ENCODE measurements at places on chromosomes 11 and 22.

GRCh38 chr11:82906236-82906635 lies 4.7 kb downstream of the DDIAS start:
- DNase-seq, result no peak

GRCh38 chr22:38696606-38697424 lies 3.9 kb downstream of the JOSD1 start:
- DNase-seq, result no peak

DNA sequence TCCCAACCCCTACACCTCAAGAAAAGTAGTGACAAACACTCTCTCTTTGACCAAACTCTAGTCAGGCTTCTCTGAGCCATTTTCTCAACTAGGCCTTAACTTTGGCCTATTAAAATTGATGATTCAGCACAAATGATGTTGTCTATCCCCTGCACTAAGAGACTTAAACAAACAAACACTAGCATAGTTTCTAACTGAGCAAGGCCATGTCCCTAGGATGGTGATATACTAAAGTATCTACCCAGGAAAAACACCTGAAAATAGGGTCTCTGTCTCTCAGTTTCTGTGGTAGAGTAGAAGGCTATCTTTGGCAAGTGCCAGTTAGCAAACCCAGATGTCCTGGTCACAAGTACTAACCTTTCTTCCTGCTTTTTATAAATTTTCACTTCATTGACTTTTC lies 219.7 kb upstream of the ANO3 start:
- DNase-seq, result no peak

GRCh38 chr11:43788421-43788820 lies 92.2 kb upstream of the ALKBH3 start:
- no peak for DNase-seq

- DNase-seq, result peak; percentile 55
Measured at GRCh38 chr11:111586388-111586831, 15.8 kb upstream of the SIK2 start.

DNA sequence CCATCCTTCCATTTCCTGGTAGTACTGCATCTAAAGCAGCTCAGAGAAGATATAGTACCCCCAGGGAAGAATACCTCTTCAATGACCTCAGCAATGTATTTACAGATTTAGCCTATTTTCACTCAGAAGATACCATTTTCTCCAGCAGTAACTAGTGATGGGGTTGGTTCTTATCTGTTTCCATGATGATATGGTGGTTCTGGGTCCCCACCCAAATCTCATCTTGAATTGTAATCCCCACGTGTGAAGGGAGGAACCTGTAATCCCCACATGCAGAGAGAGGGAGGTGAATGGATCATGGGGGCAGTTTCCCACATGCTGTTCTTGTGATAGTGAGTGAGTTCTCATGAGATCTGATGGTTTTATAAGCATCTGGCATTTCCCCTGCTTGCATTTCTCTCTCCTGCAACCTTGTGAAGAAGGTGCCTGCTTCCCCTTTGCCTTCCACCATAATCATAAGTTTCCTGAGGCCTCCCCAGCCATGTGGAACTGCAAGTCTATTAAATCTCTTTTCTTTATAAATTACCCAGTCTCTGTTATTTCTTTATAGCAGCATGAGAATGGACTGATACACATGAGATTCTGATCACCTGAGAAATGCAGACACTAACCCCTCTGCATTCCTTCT lies 139.2 kb downstream of the CCDC81 start:
- DNase-seq, result no peak

- DNase-seq, result no peak
Measured at GRCh38 chr11:27294654-27295053, 68.4 kb downstream of the CCDC34 start.

DNA sequence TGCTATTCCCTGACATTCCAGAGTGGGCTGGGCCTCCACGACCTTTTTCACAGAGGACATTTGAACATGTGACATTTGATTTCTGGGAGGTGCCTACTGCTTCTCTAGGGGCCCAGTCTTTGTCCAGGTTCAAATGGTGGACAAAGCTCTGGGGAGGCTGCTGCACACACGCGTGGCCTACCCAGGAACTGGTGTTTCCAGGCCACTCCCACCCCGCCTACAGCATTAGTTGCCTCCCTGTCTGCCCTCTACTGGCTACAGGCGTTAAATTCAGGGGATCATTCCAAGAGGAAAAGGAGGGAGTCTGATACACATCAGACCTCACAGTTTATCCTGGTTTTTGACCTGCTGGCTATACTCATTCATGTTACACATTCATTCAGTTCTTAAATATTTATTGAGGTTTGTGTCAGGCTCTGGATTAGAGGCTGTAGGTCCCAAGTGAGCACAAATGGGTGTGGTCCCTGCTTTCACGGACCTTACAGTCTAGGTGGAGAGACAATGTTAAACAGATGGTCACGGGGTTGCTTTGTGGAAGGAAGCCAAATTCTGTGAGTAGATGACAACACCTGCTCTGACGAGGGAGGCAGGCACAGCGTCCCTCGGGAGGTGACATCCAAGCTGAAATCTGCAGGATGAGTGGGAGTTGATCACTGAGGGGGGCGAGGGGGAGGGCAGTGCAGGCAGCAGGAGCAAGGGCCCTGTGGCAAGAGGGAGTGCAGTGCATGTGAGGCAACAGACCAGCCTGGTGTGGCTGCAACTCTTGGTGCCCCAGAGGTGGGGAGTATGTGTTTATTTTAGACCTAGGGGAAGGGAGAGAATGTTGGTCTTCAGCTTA lies 11.8 kb downstream of the TUB start:
- peak; percentile 39 for DNase-seq

GRCh38 chr11:72875736-72876135 lies 61.5 kb downstream of the ATG16L2 start:
- no peak for DNase-seq

DNA sequence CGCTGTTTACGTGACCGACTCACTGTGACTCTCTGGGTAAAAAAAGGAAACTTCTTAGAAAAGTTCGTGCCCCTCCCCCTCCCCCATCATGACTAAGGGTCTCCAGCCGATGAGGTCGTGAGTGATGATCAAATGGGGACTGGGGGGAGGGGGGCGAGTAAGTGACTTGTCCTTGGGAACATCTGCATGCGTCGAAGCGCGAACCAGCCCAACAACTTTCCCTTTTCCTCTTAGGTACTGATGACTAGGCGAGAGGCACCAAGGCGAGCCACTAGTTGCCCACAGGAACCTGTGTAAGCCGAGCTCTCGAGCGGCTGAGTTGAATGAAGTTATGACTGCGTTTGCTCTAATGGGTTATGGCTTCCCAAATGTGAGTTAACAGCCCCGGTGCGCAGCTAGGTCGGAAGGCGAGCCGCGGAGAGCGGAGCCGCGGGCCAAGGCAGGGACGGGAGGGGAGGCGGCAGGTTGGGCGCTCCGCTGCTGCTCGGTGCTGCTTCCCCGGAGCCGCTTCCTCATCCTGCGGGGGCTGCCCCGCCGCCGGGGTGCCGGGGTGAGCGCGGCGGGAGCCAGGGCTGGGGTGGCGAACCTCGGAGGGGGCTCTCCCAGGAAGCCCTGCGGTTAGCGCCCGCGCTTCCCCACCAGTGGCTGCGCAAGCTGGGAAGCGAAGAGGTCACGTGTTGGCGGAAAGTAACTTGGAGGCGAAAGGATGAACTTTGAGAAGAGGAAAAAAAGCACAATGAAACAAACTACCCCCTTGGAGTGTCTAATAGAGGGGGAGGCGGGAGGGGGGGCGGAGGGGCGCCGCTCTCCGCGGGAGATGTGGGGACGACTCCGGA lies 22.1 kb upstream of the BDNF start:
- DNase-seq, result no peak

GRCh38 chr11:111996129-111996528 lies 29.1 kb upstream of the DLAT start:
- no peak for DNase-seq

GRCh38 chr11:67584205-67584880 lies 731 bp downstream of the GSTP1 start:
- no peak for DNase-seq

DNA sequence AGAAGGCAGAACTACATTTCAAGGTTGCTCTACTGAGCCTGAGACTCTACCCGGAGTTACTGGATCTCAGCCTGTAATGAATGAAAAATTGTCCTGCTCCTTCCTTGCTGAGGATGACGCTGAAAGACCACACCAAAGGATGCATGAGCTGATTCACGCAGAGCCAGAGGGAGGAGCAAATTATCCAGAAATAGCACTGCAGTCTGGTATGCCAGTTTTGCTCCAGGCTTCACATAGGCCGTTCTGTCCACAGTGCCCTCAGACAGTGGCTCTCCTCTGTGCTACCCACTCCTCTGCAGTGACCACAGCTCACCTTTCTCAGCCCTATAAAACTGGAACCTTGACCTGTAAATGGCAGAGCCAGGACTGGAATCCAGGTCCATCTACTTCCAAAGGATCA lies 79.3 kb upstream of the GALNT18 start:
- no peak for DNase-seq

- DNase-seq, result no peak
Measured at GRCh38 chr11:27018902-27019529, 21.6 kb upstream of the BBOX1 start.

- DNase-seq, result no peak
Measured at GRCh38 chr11:6099577-6099976, 7.9 kb upstream of the OR56B4 start.

DNA sequence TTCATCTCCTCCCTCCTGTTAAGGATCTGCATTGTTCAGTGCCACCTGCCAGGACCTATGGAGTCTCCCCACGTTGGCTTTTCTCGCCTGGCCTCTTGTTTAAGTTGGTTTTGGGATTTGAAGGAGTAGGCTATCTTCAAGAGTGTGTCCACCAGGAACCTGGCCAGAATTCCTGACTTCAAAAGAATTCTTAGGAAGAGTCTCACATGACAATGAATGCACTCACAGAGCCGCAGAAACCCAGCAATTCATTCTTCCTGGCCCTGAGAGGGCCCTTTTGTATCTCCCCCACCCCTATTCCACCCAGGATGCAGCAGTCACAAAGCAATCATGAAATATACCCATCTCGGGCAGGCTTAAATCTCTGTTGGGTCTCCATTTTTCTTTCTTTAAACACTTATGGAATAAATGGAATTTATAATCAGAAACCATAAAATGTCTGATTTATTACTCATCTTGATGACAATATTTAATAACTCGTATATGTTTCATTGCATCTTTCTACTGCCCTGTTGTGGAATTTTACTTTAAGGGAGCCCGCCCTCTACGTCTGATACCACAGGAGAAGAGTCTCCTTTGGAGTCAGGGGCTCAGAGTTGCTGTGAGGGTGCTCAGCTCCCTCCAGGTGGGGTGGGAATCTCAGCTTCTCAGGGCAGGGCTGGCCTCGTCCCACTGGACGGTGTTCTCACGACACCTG lies 507.0 kb downstream of the NTM start:
- DNase-seq, result no peak
